ENCODE measurements at places on chromosomes 5 and 9. TPM values are rescaled to one million over a fixed set of nuclear protein-coding genes. Genes with fewer than 3 reads are reported as not detected.

GRCh38 chr5:134524272-134524825, 1.1 kb upstream of the JADE2 start:
- DNase-seq: no peak
- H3K36me3 ChIP-seq: no peaks in the 10 kb centered on the region
- no peaks in the 10 kb centered on the region for H3K27me3 ChIP-seq

GRCh38 chr9:91248707-91249106, 113.0 kb downstream of the AUH start:
- no peak for DNase-seq
- no peak overlapping the region for H3K27ac ChIP-seq
- no peaks in the 10 kb centered on the region for H3K4me1 ChIP-seq
- H3K36me3 ChIP-seq: no peaks in the 10 kb centered on the region
- H3K4me3 ChIP-seq: no peak overlapping the region

ZBTB26 gene
- total RNA-seq: 7.9 TPM

GRCh38 chr5:159878988-159879471, 37.3 kb upstream of the ADRA1B start:
- no peak for DNase-seq
- peak overlapping the region; percentile 28 for H3K27ac ChIP-seq
- no peak overlapping the region for H3K4me3 ChIP-seq
- H3K36me3 ChIP-seq: no peaks in the 10 kb centered on the region

DNA sequence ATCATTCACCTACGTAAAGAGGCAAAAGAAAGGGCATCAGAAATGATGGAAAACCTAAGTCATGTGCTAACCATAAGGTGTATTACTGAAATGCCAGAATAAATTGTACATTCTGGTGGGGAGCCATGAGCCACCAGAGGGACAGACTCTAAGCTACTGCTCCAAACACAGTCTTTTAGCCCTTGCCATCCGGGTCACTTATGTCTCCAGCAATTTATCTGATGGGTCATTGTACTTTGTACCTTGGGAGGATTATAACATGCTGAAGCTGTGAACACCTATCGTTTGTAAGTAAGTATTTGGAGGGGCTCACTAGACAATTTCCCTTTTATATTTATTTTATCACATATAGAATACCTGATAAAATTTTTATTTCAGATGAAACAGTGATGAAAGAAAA, 495.1 kb downstream of the KIF4B start:
- H3K36me3 ChIP-seq: no peaks in the 10 kb centered on the region
- no peaks in the 10 kb centered on the region for H3K27me3 ChIP-seq
- DNase-seq: no peak
- H3K4me3 ChIP-seq: no peak overlapping the region
- H3K27ac ChIP-seq: no peak overlapping the region
- H3K4me1 ChIP-seq: no peaks in the 10 kb centered on the region

DHFR gene
- 6.6 TPM for total RNA-seq

GRCh38 chr9:98247831-98248657, 7.4 kb downstream of the TBC1D2 start:
- H3K36me3 ChIP-seq: no peaks in the 10 kb centered on the region
- H3K4me1 ChIP-seq: peaks cover 46% of the 10 kb centered on the region
- no peaks in the 10 kb centered on the region for H3K27me3 ChIP-seq
- DNase-seq: no peak

DNA sequence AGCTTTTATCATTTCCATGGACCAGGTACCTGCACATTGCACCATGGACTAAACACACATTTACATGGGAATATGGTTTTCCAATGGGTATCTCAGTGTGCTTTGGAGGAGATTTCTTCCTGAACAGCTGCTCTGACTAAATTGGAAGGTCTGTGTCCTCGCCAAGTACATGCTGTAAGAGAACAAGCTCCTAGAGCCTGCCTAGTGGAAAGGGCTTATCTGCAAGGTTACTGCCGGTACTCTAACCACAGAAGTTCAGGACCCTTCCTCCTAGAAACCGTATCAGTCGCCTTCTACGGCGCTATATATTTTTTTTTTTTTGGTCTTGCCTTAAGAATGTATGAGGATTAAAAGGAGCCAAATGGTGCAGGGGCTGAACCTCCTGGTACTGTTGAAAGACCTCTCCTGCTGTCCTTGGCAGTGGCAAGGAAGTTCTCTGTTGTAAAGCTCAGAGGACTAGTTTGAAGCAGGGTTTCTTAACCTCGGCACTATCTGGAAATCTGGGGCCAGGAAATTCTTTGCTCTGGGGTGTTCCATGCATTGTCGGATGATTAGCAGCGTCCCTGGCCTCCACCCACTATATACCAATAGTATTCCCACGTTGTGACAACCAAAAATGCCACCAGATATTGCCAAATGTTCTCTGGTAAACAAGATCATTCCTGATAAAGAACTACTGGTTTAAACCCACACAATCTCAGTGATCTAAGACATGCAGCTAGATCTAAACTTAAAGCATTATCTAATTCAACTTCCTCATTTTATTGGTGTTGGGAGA, 107.4 kb downstream of the FBXO38 start:
- H3K4me1 ChIP-seq: no peaks in the 10 kb centered on the region
- H3K4me3 ChIP-seq: no peak overlapping the region
- DNase-seq: no peak
- H3K27me3 ChIP-seq: no peaks in the 10 kb centered on the region
- no peak overlapping the region for H3K27ac ChIP-seq

PCA3 gene
- not detected for total RNA-seq

FAM221B gene
- total RNA-seq: not detected

DNA sequence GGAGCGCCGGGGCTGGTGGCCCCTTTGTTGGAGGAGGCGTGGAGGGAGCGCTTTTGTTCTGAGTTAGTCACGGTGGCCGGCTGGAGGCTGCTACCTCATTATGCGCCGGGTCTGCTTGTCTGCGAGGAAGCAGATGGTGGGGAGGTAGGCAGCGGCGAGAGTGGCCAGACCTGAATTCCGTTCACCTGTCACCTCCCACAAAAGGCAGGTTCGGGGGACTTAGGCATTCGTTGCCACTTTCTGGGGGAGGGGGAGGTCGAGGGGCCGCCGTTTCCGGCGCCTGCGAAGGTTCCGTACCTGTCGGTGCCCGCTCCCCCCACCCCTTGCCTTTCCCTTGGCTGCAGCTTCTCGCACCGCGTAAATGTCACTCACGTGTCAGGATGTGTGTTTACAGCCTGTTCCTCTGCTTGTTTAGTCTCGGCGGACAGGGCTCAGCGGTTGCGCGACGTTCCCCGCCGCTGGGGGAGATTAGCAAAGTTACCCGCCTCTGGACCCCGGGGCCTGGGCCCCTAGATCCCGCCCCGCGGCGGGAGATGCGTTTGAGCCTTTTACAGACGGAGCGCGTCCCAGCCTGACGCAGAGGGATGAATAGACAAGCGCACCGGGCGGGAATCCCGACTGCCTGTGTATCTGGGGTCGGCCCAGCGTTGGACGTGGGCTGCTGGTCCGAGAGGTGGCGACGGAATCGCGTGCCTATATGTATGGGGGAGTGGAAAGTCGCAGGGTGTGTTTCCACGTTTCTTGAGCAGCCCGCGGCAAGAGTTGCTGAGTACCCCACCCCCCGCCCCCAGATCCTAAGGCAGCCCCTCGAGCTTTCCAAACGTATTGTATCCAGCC, 2.7 kb upstream of the LHX2 start:
- no peak overlapping the region for H3K27ac ChIP-seq
- H3K36me3 ChIP-seq: no peaks in the 10 kb centered on the region
- H3K4me1 ChIP-seq: peaks cover 45% of the 10 kb centered on the region
- no peak overlapping the region for H3K4me3 ChIP-seq
- H3K27me3 ChIP-seq: peaks cover 25% of the 10 kb centered on the region
- DNase-seq: no peak

- no peak overlapping the region for H3K4me3 ChIP-seq
- no peaks in the 10 kb centered on the region for H3K27me3 ChIP-seq
- no peaks in the 10 kb centered on the region for H3K4me1 ChIP-seq
- no peak overlapping the region for H3K27ac ChIP-seq
- no peaks in the 10 kb centered on the region for H3K36me3 ChIP-seq
- DNase-seq: no peak
Measured at GRCh38 chr9:133897675-133898074, 94.4 kb downstream of the VAV2 start.

DNA sequence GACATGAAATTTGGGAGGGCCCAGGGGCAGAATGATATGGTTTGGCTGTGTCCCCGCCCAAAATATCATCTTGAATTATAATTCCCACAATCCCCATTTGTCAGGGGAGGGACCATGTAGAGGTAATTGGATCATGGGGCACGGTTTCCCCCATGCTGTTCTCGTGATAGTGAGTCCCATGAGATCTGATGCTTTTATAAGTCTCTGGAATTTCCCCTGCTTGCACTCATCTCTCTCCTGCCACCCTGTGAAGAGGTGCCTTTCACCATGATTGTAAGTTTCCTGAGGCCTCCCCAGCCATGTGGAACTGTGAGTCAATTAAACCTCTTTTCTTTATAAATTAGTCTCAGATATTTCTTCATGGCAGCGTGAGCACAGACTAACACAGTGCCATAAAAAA, 11.3 kb downstream of the FBXO10 start:
- H3K27ac ChIP-seq: no peak overlapping the region
- no peaks in the 10 kb centered on the region for H3K27me3 ChIP-seq
- no peak overlapping the region for H3K4me3 ChIP-seq
- no peaks in the 10 kb centered on the region for H3K36me3 ChIP-seq
- H3K4me1 ChIP-seq: no peaks in the 10 kb centered on the region

DNA sequence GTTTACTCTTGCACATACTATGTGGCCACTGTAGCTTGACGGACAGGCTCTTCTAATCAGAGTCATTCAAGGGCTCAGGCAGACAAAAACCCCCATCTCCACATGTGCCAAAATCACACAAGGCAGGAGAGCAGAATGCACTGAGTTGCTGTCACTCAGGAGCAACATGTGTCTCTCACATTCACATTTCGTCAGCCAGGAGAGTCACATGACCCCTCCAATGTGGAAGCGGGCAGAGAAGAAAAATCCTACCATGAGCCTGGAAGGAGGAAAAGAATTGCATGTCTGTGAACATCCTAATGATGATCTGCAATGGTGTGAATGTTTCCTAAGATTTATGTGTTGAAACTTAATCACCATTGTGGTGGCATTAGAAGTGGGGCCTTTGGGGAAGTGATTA, 69.9 kb upstream of the MSX2 start:
- no peaks in the 10 kb centered on the region for H3K27me3 ChIP-seq
- no peak overlapping the region for H3K27ac ChIP-seq
- no peak overlapping the region for H3K4me3 ChIP-seq
- DNase-seq: no peak
- H3K36me3 ChIP-seq: no peaks in the 10 kb centered on the region
- no peaks in the 10 kb centered on the region for H3K4me1 ChIP-seq

GRCh38 chr5:117893211-117893610, 1095.1 kb downstream of the DTWD2 start:
- H3K4me1 ChIP-seq: no peaks in the 10 kb centered on the region
- no peak overlapping the region for H3K27ac ChIP-seq
- no peaks in the 10 kb centered on the region for H3K27me3 ChIP-seq
- no peak overlapping the region for H3K4me3 ChIP-seq

DNA sequence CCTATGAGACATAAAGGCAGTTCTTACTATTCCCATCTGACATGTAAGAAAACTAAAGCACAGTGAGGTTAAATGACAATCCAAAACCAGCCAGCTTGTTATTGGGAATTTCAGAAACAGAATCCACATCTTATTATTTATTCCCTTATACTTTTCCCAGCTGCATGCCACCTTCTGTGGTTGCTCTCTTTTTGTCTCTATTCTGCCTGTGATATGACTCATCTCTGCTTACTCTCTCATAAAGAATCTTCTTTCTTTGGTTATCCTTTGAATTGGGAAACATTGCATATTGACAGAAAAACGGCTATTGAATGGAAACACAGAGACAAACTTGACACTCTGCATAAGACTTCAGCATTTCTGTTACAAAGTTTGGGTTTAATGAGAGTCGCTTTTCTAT, 183.2 kb downstream of the TLR4 start:
- H3K27me3 ChIP-seq: no peaks in the 10 kb centered on the region
- H3K36me3 ChIP-seq: no peaks in the 10 kb centered on the region
- H3K4me1 ChIP-seq: no peaks in the 10 kb centered on the region
- no peak overlapping the region for H3K4me3 ChIP-seq
- H3K27ac ChIP-seq: no peak overlapping the region
